ENCODE measurements at places on chromosomes 7 and 10.

DNA sequence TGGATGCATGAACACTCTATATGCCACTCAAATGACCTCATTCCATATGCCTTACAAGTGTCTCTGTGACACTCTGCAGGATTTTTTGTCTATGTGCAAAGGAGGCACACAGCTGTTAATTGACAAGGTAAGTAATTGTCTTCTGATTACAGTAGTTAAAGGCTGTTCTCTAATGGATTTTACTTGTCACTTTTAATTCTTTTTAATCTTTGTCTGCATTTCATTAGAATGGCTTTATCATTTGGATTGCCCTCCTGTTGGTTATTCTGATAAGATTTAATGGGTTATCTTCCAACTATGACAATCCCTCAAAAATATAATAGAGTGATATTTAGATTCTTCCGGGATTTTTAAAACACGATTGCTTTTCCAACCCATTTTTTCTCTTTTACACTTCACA, 290.0 kb upstream of the TEX47 start:
- no peak for DNase-seq

- DNase-seq = no peak
Measured at GRCh38 chr10:101130984-101131961, at the start of gene TLX1. TLX1 (plus strand) TSS chr10:101131300; CDS start chr10:101131542, 242 bp downstream.

DNA sequence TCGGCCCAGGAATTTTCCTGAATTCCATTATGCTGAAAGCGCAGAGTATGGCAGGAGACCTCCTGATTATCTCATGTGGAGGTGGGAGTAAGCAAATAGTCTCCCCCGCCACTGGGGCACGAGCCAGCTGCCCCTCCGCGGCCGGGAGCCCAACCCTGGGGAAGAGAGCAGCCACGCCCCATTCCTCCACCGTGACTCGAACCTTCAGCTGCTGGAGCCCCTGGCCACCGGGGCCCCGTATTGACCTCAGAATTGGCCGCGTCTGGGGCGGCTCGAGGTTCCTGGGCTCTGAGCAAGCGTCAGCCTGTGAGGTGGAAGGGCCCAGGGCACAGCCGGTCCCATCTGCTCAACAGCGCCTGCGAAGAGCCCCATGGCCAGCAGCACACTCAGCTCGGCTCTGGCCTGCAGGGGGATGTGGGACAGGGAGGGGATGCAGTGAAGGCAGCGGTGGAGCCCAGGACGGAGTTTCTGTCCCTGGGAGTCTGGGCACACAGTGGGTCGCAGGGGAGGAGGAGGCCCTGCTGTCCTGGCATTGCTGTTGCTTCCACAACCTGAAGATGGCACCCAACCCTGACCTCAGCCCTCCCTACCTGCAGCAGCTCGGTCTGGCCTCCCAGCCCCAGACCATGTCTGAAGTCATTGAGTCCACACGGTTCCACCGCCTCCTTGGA, 97.8 kb downstream of the CHST15 start:
- no peak for DNase-seq

GRCh38 chr7:102836191-102836919, 76.4 kb upstream of the LRRC17 start:
- no peak for DNase-seq

DNA sequence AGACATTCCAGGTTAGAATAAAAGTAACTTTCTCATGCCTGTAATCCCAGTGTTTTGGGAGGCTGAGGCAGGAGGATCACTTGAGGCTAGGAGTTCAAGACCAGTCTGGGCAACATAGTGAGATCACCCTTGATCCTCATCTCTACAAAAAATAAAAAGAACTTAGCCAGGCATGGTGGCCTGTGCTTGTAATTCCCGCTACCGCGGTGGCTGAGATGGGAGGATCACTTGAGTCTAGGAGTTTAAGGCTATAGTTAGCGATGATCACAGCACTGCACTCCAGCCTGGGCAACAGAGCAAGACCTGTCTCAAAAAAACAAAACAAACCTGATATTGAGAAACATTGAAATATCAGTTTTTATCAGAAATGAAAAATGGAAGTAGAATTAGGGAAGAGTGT, 4.6 kb downstream of the TET1 start:
- DNase-seq = no peak

DNA sequence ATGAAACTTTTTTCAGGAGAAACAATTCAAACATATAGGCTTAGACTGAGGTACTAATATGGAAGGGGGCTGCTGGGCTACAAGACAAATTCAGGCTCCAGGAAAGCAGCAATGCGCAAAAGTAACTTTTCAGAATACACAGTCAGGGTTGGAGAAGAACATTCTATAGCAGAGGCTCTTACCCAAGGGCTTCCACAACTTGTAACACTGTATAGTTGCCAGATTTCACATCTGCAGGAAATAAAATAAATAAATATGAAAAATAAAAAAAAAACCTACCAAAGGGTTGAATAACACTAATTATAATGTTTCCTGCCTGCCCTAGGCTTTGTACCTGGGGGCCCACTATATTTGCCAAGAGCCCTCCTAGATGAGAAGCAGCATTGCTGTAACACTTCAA, 14.3 kb downstream of the MMS19 start:
- no peak for DNase-seq

DNA sequence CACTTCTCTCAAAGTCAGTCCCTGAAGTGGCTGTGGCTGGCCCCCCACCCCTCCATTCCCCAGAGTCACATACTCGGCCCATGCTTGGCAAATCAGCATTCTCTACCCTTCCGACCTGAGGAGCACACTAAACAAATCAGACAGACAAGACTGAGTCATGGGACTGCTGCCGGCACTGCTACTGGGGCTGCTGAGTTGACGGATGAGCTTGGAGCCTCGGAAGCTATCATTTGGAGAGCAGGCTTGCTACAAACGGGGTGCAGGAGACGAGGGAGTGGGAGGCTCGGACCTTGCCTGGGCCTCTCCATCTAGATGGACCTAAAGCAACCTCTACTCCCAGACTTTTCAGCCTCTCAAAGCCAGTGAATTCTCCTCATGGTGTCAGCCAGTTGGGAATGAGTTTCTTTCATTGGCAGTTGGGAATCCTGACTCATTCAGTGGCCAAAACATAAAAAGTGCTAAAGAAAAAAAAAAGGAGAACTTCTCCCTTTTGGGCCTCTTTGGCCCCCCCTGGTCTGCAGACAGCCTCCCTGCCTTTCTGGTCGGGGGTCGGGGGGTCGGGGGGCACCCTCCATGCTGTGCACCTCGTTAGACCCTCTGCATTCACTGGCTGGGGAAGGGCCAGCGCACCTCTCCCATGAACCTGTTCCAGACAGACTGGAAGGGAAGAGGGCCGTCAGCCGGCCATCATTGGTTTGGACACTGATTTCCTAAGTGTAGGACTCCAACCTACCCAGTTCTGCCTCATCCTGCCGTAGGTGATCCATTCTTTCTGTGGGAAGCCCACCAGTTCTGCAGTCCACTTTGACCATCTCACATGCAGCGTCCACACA, 52.3 kb upstream of the COL13A1 start:
- DNase-seq = no peak

DNA sequence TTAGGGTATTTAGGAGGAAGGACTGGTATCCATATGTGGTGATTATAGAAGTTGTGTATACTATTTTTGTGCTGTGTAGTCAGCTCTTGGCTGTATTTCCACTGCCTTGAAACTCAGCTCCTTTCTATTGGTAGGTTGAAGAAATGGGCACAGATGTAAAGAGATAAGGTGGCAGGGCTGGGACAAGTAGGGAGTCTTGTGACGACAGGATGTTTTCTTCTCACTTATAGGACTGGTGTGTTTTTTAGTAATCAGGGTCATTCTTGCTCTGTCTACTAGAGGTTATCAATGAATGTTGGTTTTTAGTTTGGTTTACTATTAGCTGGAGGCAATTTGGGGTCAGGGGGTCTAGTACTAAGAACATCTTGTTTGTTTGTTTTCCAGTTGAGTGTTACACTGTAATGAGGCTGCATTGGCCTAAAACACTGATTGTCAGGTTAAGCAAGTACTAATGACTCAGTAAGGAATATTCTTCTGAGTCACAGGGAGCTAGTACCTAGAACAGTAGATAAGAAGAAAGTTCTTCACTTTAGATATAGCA, 11.8 kb downstream of the UBN2 start:
- DNase-seq = no peak

Data from stimulated activated CD4-positive, alpha-beta T cell treated with anti-CD3 and anti-CD28 coated beads, Interleukin-1b, Interleukin-23, amount 100 ng/mL, for 4 hours (primary cell).